ENCODE measurements at places on chromosomes 13 and 19. TPM values are rescaled to one million over a fixed set of nuclear protein-coding genes. Genes with fewer than 3 reads are reported as not detected.

The WDR62 gene
- total RNA-seq, result 11.5 TPM

The FAM83E gene
- total RNA-seq, result not detected

The CCDC159 gene
- 12.7 TPM for total RNA-seq

The MAB21L1 gene
- not detected for total RNA-seq

The WDR87 gene
- total RNA-seq, result not detected

The ADGRE3 gene
- total RNA-seq, result not detected

The PTGER1 gene
- 0.86 TPM for total RNA-seq

Measured in myometrial cell (primary cell).